ENCODE measurements at places on chromosomes 4 and X. TPM values are rescaled to one million over a fixed set of nuclear protein-coding genes. Genes with fewer than 3 reads are reported as not detected.
A peak's percentile ranks its signal among the peaks of the same experiment; 100 is the strongest.

SLC7A11 gene
- total RNA-seq: 0.81 TPM

DNA sequence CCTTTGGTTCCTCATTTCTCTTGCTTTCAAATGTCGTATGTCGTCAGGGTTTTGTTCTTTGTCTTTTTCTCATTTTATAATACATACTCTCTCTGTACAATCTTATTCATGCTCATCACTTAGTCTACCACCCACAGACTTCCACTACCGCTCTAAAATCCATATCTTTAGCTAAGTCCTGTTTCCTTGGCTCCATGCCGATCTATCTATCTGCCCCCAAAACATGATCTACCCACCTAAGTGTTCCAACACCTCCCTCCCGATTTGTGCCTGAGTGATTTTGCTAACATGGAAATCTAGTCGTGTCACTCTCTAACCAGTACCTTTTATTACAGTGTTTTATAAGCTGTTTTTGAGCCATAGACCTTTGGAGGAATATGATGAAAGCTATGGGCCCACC is 65.6 kb upstream of the PGAM4 start:
- H3K27ac ChIP-seq: no peak overlapping the region
- no peaks in the 10 kb centered on the region for H3K36me3 ChIP-seq
- no peaks in the 10 kb centered on the region for H3K4me1 ChIP-seq
- H3K27me3 ChIP-seq: no peaks in the 10 kb centered on the region

CASP6 gene
- total RNA-seq: 11.1 TPM

GRCh38 chr4:39996811-39997210 is 19.1 kb upstream of the PDS5A start:
- DNase-seq: no peak
- no peak overlapping the region for H3K4me3 ChIP-seq
- H3K4me1 ChIP-seq: no peaks in the 10 kb centered on the region
- no peaks in the 10 kb centered on the region for H3K27me3 ChIP-seq
- H3K36me3 ChIP-seq: no peaks in the 10 kb centered on the region

DNA sequence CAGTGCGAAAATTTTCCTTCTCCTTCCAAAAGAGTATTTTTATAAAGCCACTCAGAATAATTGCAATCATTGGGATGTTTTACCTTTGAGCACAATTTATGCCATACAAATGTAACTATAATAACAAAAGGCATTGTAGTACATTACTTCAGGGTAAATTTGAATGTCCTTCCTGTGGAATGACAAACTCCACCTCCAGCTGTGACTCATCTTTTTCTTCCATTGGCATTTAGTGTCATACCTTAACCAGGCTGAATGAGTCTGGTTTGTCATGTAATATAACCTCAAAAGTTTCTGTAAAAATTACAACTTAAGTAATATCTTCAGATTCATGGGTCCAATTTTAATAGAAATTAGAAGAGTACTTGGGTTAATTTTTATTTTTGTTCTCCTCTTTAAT is 93.3 kb downstream of the TMEM47 start:
- no peak for DNase-seq
- H3K36me3 ChIP-seq: no peaks in the 10 kb centered on the region
- no peaks in the 10 kb centered on the region for H3K27me3 ChIP-seq
- no peak overlapping the region for H3K4me3 ChIP-seq
- no peaks in the 10 kb centered on the region for H3K4me1 ChIP-seq
- no peak overlapping the region for H3K27ac ChIP-seq

DNA sequence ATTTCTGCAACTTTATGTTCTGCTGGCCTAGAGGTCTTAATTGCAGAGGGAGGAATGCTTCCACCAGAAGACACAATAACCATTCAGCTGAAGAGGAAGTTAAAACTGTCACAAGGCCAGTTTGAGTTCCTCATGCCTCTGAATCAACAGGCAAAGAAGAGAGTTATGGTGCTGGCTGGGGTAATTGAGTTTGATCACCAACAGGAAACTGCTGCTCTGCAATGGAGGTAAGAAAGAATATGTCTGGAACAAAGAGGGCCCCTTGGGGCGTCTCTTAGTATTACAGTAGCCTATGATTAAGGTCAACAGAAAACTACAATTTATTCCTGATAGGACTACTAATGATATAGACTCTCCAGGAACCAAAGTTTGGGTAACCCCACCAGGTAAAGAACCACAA is 744.0 kb downstream of the FSTL5 start:
- H3K4me1 ChIP-seq: no peaks in the 10 kb centered on the region
- H3K27me3 ChIP-seq: no peaks in the 10 kb centered on the region
- no peak overlapping the region for H3K4me3 ChIP-seq
- H3K36me3 ChIP-seq: no peaks in the 10 kb centered on the region
- no peak overlapping the region for H3K27ac ChIP-seq

- H3K4me3 ChIP-seq: no peak overlapping the region
- H3K4me1 ChIP-seq: no peaks in the 10 kb centered on the region
- no peaks in the 10 kb centered on the region for H3K27me3 ChIP-seq
- H3K36me3 ChIP-seq: no peaks in the 10 kb centered on the region
- H3K27ac ChIP-seq: no peak overlapping the region
These were observed 1697.1 kb downstream of the STIM2 start for GRCh38 chr4:28557755-28558154.

DNA sequence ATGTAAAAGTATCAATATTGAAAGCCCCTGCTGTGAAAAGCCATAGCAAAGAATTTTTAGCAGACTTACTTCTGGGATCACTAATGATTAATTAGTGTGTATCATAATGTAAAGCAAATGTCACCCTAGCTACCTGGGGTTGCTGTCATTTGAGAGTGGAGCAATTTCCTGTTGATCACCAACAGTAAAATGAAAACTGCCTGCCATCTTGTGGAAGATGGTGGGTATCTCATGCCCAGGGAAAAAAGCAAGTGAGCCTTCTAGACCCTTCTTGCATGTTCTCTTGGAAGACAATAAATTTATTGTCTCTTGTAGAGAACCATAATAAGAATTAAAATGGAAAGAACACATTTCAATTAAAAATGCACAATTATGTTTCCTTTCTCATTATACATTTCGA is 360.2 kb downstream of the ZIC3 start:
- H3K4me1 ChIP-seq: no peaks in the 10 kb centered on the region
- H3K27ac ChIP-seq: no peak overlapping the region
- no peaks in the 10 kb centered on the region for H3K36me3 ChIP-seq
- no peaks in the 10 kb centered on the region for H3K27me3 ChIP-seq
- H3K4me3 ChIP-seq: no peak overlapping the region

SAGE1 gene
- total RNA-seq: not detected

NEUROG2 gene
- not detected for total RNA-seq

FRG2 gene
- not detected for total RNA-seq

GRCh38 chr4:139922406-139923024 is 231.5 kb downstream of the MAML3 start:
- H3K27ac ChIP-seq: no peak overlapping the region
- H3K27me3 ChIP-seq: no peaks in the 10 kb centered on the region
- H3K4me1 ChIP-seq: peaks cover 4% of the 10 kb centered on the region
- no peaks in the 10 kb centered on the region for H3K36me3 ChIP-seq
- DNase-seq: no peak

CSTF2 gene
- total RNA-seq: 8.8 TPM

PSAPL1 gene
- total RNA-seq: not detected

DNA sequence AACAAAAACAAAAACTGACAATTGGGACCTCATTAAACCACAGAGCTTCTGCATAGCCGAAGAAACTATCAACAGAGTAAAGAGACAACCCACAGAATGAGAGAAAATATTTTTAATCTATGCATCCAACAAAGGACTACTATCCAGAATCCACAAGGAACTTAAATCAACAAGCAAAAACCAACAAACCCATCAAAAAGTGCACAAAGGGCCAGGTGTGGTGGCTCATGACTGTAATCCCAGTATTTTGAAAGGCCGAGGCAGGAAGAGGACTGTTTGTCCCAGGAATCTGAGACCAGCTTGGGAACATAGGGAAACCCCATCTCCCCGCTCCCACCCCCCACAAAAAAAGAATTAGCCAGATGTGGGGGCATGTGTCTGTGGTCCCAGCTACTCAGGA is 10.7 kb downstream of the C4orf51 start:
- no peak overlapping the region for H3K4me3 ChIP-seq
- no peaks in the 10 kb centered on the region for H3K36me3 ChIP-seq
- DNase-seq: no peak
- H3K27ac ChIP-seq: no peak overlapping the region
- H3K27me3 ChIP-seq: no peaks in the 10 kb centered on the region

DNA sequence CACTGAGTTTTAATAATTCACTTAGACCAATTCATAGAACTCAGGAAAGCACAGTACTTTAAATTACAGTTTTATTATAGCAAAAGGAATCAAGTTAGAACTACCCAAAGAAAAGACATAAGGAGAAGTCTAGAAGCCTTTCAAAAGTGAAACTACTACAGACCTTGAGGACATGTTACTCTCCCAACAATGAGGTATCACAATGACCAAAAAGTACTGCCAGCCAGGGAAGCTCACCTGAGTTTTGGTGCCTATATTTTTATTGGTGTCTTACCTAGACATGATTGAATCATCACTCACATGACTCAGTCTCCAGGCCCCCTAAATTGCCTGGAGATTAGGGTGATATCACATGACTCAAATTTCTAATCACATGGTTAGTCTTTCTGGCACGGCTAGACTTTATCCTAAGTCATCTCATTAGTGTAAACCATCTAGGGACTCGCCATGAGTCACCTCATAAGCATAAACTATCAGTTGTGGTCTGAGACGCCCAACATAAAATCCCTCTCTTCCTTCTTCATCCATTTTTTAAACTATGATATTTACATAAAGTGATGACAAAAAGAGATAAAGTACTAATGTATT is 372.3 kb downstream of the TMA16 start:
- no peaks in the 10 kb centered on the region for H3K36me3 ChIP-seq
- no peak overlapping the region for H3K4me3 ChIP-seq
- no peak for DNase-seq
- no peak overlapping the region for H3K27ac ChIP-seq
- H3K4me1 ChIP-seq: no peaks in the 10 kb centered on the region
- H3K27me3 ChIP-seq: no peaks in the 10 kb centered on the region

DNA sequence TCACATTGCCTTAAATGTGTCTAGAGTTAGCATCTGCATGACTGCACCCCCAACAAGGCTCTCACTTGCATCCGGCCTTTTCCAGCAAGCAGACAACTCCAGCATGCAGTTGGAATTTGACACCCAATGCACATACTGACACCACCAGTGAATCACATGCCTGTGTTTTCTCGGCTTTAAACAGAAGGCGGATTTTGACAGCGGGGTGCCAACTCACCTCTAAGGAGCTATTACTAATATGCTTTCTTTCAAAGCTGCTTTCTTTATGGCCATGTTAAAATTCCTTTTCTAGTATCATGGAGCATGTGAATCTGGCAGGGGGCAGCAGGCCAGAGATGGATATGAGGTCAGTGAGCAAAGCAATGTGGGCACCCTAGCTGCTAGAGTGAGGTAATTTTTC is 78.0 kb upstream of the CLNK start:
- no peaks in the 10 kb centered on the region for H3K36me3 ChIP-seq
- H3K4me3 ChIP-seq: no peak overlapping the region
- no peak overlapping the region for H3K27ac ChIP-seq
- H3K27me3 ChIP-seq: no peaks in the 10 kb centered on the region
- DNase-seq: no peak

- H3K27ac ChIP-seq: no peak overlapping the region
- H3K27me3 ChIP-seq: no peaks in the 10 kb centered on the region
- H3K4me3 ChIP-seq: no peak overlapping the region
These were observed 238.1 kb upstream of the AGA start for GRCh38 chr4:177680308-177680707.

TNIP3 gene
- 0.19 TPM for total RNA-seq

DNA sequence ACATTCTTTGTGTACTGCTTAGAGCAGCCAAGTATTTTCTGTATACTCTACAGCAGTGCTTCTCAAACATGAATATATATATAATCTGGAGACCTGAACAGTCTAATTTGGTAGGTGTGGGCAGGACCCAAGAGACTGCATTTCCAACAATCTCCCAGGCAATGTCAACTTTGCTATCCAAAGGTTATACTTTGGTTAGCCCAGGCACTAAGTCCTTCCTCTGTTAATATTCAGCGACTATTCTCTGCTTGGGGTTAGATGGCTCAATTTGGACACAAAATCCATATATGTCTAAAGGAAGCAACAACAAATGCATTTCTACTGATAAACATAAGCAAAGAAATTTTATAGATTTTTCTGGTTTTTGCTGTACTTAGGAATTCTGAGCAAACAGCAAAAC is 480.0 kb upstream of the RPS6KA3 start:
- no peak overlapping the region for H3K27ac ChIP-seq
- H3K4me1 ChIP-seq: no peaks in the 10 kb centered on the region
- H3K36me3 ChIP-seq: no peaks in the 10 kb centered on the region
- H3K27me3 ChIP-seq: no peaks in the 10 kb centered on the region
- H3K4me3 ChIP-seq: no peak overlapping the region

NKX6-1 gene
- 1.4 TPM for total RNA-seq

DNA sequence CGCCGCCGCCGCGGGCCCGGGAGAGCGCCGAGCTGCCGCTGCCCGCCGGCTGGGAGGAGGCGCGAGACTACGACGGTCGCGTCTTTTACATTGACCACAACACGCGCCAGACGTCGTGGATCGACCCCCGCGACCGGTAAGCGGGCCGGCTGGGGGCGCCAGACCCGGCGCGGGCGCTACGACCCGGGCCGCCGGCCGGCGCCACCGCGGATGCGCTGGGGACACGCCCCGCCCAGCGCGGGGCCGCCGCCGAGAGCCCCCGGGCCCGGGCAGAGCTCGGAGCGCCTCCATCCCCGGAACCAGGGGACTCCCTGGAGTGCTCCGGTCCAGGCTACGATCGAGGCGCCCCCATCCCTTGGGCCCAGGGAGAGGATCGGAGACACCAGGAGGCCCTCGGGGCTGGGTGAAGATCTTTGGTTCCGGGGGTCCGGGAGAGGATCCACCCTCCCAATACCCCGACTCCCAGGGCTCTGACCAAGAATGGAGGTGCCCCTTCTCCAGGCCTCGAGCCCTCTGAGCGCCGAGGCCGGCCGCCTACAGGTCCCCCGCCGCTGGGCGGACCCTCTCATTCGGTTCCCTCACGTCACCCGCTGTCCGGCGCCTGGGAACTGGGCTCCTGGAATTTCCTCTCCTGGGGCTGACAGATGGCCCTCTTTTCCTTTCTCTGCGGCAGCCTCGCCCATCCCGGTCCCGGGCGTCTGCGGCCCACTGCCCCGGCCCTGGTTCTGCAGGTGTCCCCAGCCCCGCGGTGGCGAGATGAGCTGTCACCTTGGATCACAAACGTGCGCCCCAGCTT is 48.8 kb downstream of the CLDN34 start:
- H3K27ac ChIP-seq: peak overlapping the region; percentile 98
- H3K27me3 ChIP-seq: no peaks in the 10 kb centered on the region
- no peaks in the 10 kb centered on the region for H3K36me3 ChIP-seq
- no peaks in the 10 kb centered on the region for H3K4me1 ChIP-seq
- peak overlapping the region; percentile 83 for H3K4me3 ChIP-seq

DNA sequence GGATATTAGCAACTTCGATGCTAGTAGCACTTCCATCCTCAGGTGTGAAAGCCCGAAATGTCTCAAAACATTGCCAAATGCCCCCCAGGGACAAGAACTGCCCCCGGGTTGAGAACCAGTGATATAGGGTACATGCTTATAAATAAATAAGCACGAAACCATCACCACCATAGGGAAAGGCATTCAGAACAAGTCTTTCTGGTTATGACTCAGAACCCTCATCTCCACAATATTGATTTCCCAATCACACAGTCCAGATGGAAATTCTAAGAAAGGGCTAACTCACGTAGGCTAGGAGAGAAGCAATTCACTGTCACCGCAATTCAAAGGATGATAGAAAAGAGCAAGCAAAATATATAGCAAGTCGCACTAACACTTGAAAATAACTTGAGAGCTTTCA is 84.8 kb downstream of the ANOS1 start:
- no peaks in the 10 kb centered on the region for H3K27me3 ChIP-seq
- DNase-seq: no peak
- no peaks in the 10 kb centered on the region for H3K36me3 ChIP-seq
- H3K4me3 ChIP-seq: no peak overlapping the region

- no peaks in the 10 kb centered on the region for H3K4me1 ChIP-seq
- no peaks in the 10 kb centered on the region for H3K27me3 ChIP-seq
- no peaks in the 10 kb centered on the region for H3K36me3 ChIP-seq
- no peak overlapping the region for H3K27ac ChIP-seq
- no peak for DNase-seq
These were observed 87.8 kb downstream of the SH3KBP1 start for GRCh38 chrX:19799319-19800182.

PDCL2 gene
- not detected for total RNA-seq

Measured in aorta (tissue), 5 donors.